Heart right ventricle (tissue), 16 donors: ENCODE measurements at places on chromosomes 16 and 17.

DNA sequence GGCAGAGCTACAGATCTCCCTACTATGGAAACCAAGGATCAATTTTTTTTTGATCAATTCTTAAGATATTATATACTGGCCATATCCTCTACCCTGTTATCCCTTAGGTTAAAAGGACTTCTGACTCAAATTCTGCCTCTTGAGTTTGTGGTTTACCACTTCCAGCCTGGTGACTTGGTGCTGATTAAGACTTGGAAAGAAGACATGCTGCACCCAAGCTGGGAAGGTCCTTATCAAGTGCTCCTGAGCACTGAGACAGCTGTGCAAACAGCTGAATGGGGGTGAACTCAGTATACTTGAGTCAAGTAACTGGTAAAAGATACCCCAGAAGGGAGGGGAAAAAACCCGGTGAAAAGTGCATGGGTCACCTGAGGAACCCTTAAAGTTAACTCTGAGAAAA, 20.5 kb upstream of the SPACA3 start:
- no peak for DNase-seq

- no peak for DNase-seq
Observed at GRCh38 chr17:5758651-5759050, 174.3 kb upstream of the NLRP1 start.

DNA sequence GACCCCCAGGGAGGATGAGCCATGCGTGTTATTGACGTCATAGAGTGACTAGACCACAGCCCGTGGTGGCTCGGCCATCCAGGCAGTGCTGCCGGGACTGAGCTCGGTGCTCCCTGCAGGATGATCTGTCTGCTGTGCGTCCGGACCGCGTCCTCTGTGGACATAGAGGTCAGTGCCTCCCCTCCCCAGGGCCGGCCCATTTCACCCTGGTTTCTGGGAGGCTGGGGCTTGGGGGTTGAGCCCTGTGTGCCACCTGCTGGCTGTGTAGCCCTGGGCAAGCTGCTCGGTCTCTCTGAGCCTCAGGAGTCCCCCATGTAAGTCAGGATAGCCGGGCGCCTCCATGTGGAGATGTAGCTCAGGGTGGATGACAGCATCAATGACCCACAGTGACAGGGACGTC, 8.3 kb downstream of the TSC2 start:
- DNase-seq, result no peak

DNA sequence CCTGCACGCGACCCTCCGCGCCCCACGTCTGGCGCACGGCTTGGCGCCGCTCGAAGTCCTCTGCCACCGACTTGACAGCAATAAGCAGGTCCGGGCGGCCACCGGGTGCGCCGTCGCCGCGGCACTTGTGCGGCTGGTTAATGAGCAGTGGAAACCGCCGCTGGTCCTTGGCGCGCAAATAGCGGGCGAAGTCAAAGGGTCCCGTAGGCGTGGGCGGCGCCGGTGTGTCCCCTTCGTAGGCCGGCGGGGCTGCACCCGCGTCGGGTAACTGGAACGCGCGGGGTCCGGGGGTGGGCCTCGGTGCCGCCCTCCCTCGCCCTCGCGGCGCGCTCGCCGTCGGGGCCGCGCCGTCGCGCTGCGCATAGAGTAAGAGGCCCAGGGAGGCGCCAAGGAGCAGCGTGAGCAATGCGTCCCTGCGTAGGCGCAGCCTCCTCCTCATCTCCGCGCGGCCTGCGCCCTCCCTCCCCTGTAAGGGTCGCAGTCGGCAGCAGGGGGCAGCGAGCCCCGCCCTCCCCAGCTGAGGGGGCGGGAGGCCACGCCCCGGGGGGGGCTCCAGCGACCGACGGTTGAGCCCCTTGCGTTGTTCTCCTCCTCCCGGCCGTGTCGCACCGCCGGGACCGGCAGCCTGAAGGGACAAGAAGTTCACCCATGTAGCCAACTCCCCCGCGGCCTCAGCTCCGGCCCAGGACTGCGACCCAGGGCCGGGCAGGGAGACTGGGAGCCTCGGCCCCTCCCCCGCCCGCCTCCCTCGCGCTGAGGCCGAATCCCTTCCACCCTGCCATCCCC, 558 bp downstream of the B3GNT9 start:
- peak; percentile 64 for DNase-seq

DNA sequence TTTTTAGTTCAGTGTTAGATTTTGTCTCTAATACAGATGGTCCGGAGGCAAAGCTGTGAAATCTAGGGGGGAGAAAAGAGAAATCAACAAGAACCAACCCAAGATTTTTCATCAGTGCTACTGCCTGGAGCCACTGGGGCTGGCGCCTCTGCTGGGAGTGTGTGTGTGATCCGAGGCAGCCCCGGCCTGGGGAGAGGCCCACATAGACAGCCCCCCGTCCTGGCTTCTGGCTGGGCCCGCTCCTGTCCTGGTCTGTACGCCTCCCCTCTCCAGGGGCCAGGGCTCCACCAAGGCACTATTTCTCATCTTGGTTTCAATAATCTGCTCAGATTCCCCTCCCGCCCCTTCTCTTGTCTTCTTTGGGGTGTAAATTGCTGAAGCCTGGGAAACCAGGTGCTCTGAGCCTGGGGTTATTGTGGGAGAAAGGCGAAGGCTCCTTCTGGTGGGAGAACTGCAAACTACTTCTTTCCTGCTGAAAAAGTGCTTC, 7.8 kb downstream of the BAHCC1 start:
- no peak for DNase-seq

DNA sequence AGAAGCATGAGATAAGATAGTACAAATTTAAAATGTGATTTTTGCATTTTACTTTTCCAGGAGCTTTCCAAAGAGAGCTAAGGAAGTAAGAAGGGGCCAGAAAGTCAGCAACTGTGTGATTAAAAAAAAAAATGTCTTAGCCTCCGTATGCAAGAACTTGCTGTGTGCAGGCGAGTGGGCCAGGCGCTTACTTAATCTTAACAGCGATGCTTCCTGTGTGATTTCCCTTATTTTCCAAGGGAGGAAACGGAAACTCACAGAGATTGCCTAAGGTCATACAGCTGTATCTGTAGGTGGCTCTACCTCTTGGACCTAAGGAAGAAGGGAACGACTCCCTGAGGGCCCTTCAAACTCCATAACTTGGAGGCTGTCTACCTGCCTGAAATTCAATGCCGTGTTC, 11.1 kb downstream of the HS3ST3B1 start:
- no peak for DNase-seq

GRCh38 chr17:41982026-41982760, 15.6 kb downstream of the CNP start:
- no peak for DNase-seq

- no peak for DNase-seq
Observed at GRCh38 chr16:11053916-11054460, 109.6 kb downstream of the CLEC16A start.
